ENCODE measurements at places on chromosomes 11 and 22. TPM values are rescaled to one million over a fixed set of nuclear protein-coding genes. Genes with fewer than 3 reads are reported as not detected.

ST3GAL4 gene
- 36.3 TPM for total RNA-seq

- peak; percentile 16 for DNase-seq
Measured at GRCh38 chr11:76742902-76743301, 40.3 kb upstream of the TSKU start.

GRCh38 chr11:92892802-92893684 lies 76.4 kb upstream of the MTNR1B start:
- DNase-seq: no peak

DNA sequence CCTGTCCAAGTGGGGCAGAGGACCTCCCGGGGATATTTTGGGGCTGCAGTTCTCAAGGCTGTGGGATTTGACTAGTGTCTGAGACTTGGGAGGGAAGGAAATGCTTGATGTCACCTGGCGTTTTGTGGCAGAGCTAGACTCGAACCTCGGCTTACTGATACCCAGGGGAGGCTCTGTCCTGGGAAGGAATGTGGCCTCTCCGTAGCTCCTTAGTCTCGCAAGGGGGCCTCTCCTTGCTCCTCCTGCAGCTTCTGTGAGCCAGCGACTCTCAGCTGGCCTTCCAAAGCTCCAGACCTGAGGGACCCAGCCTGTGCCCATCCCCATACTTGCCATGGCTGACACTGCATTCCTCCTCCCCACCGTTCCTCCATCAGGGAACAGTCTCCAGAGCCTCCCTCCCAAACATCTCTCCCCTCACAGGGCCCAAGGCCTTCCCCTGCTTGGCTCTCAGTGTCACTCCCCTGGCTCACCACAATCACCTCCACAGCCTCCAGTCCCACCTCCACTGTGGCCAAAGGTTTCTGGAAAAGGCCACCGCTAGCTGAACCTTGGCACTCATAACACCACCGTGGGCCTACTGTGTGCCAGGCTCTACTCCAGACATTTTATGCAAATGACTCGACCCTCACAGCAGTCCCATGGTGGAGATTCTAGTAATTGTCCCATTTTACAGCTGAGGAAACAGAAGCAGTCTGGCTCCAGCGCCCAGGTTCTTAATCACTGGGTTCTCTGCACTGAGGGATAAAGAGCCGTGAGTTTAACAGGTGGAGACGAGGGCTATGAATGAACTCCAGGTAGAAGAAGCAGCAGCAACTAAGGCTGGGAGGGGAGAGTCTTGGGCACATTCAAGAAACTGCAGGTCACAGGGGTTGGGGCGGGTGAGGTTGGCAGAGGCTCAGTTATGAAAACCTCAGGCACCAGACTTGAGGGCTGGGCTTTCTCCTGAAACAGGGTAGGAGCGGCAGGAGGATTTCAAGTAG lies 12.1 kb downstream of the P2RY2 start:
- DNase-seq: no peak

- DNase-seq: peak; percentile 78
Measured at GRCh38 chr11:130801333-130802122, 114.8 kb downstream of the SNX19 start.

DNA sequence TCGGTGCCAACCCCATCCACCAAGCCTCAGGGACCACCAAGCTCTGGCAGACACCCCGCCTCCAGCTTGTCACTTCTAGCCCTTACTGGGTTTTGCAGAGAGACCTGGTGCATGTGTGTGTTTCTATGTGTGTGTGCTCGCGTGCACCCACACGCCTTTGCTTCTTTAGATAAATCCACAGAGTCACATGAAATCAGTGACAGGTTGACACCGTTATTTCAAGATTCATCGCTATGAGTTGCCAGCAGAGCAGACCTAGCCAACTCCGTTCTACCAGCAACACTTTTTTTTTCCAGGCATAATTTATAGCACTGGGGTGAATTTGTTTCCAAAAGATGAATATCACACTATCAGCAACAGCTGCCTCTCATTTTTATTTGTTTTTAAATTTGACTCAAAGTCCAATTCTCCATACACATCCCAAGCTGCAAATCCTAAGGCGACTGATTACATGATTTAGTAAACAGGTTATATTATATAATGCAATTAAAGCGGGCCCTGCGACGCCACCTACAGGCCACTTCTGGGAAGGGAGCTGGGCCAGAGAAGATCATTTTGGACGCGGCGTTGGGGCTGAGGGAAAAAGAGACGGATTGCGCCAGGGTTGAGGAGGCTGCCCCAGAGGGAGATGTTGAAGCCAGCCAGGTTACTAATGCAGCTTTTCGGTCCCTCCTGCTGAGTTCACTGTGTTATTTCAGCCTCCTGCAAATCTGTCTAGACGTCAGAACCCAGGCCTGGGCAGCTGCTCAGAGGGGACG lies 150.5 kb downstream of the FEZ1 start:
- DNase-seq: peak; percentile 86

- no peak for DNase-seq
Measured at GRCh38 chr11:120884154-120885020, 139.5 kb upstream of the TBCEL start.
